Activated naive CD4-positive, alpha-beta T cell treated with anti-CD3 and anti-CD28 coated beads, Interleukin-2, amount 50 U/mL, for 72 hours (primary cell): ENCODE measurements at places on chromosomes 2 and 18.

DNA sequence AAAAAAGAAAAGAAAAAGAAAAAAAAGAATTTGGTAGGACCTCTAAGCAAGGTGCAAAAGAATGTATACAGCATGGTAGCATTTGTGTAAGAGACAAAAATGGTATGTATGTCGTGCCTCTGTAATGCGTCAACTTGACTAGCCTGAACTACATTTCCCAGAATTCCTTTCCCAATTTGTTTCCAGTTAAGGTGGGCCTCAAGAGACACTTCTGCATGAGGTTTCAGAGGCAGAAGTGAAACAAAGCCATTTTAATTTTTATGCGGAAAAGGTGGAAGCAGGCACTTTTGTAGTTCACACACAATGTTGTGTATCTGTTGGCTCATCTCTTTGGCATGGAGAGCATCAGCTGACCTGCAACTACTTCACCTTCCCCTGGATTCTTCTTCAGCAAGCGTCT, 56.5 kb upstream of the PAPOLG start:
- DNase-seq, result no peak

DNA sequence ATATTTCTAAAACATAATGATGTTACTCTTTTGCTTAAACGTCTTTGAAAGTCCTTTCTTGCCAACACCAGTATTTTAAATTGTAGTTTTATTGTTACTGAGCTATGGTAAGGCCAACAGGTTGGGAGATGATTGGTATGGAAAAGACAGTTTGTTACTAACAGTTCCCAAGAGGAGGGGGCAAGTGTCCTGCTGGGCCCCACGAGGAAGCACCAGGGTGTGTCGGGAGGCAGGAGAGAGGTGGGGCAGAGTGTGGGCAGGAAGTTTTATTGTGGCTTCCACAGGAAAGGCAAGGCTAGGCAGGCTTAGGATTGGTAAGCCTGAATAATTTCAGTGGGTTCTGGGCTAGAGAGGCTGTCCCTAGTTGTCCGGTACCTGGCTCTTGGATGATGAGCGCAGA, 134.3 kb downstream of the SOCS6 start:
- DNase-seq, result no peak

GRCh38 chr2:130390460-130391057, 34.7 kb downstream of the PTPN18 start:
- no peak for DNase-seq

- no peak for DNase-seq
Observed at GRCh38 chr2:235244255-235245220, 249.3 kb upstream of the AGAP1 start.

- DNase-seq, result no peak
Observed at GRCh38 chr18:52077251-52077983, 262.6 kb upstream of the DCC start.
